Pancreas (tissue), 10 donors: ENCODE measurements at places on chromosomes 3 and 15. TPM values are rescaled to one million over a fixed set of nuclear protein-coding genes. Genes with fewer than 3 reads are reported as not detected.

DNA sequence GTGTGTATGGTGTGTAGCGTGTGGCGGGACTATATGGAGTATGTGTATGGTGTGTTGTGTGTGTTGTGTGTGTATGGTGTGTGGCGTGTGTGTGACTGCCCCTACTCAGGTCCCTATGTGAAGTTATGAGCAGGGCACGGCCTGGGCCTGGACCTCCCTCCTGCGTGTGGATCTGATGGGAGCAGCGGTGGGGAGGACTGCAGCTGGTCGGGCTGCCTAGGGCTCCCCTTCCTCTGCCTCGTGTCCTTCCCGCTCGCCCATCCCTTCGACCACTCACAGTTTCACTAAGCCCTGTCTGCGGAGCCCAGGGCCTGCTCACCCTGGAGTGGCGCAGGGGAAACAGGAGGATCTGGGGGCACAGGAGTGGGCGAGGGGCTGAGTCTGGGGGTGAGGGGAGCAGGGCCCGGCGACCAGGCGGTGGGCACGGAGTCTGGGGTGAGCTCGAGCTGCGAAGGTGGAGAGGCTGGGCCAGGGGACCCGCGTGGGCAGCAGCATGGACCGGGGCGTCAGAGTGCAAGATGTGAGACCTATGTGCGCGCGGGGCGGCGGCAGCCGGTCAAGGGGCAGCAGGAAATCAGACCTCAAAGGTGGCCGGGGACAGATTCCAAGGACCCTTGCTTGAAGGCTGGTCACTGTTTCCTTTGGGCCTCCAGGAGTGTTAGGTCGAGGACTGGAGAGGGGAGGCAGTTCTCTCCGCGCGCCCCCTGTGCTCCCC is 26.6 kb downstream of the GABRA5 start:
- peaks cover 16% of the 10 kb centered on the region for H3K27me3 ChIP-seq
- H3K36me3 ChIP-seq: no peaks in the 10 kb centered on the region
- no peak overlapping the region for H3K4me3 ChIP-seq
- H3K27ac ChIP-seq: no peak overlapping the region
- peaks cover 4% of the 10 kb centered on the region for H3K4me1 ChIP-seq

The RBP2 gene
- total RNA-seq: not detected

DNA sequence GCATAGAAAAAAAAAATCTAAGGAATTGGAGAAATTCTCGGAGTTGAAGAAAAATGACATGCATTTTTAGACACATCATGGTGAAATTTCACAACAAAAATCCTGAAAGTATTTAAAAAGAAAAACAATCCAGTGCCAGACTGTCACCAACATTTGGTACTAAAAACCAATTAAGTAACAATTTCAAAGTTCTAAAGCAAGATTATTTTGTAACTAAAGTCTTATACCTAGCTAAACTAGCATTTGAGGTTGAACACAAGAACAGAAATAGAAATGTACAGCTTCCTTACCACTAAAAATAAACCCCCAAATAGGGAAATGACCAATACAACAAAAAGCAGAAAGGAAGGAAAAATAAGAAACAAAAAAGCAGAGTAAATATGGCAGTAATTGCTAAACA is 11.9 kb downstream of the TOMM70 start:
- no peak overlapping the region for H3K27ac ChIP-seq
- DNase-seq: no peak
- no peak overlapping the region for H3K4me3 ChIP-seq
- H3K27me3 ChIP-seq: no peaks in the 10 kb centered on the region

- H3K27me3 ChIP-seq: no peaks in the 10 kb centered on the region
- DNase-seq: no peak
- H3K27ac ChIP-seq: no peak overlapping the region
- H3K36me3 ChIP-seq: no peaks in the 10 kb centered on the region
- no peaks in the 10 kb centered on the region for H3K4me1 ChIP-seq
These were observed 10.7 kb downstream of the RBP2 start for GRCh38 chr3:139465636-139466035.

- H3K27ac ChIP-seq: no peak overlapping the region
- H3K36me3 ChIP-seq: no peaks in the 10 kb centered on the region
- H3K4me1 ChIP-seq: no peaks in the 10 kb centered on the region
- DNase-seq: no peak
- no peaks in the 10 kb centered on the region for H3K27me3 ChIP-seq
- H3K4me3 ChIP-seq: no peak overlapping the region
These were observed 91.1 kb upstream of the FGF7 start for GRCh38 chr15:49331951-49332350.

DNA sequence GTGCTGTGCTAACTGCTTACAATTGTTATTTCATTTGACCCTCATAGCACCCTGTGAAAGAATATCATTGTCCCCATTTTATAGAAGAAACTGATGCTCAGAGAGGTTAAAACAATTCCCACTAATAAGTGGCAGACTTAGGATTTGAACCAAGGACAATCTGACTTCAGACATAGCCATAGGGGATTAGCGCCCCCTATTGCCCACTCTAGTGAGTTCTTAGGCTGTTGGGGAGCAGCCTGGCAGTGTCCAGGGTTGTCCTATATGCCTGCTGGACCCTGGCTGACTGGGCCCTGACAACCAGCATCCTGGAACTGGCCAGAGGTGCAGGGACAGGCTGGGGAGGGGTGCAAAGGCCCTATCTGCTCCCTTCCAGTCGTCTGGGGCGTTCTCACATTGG is 15.4 kb downstream of the DPH3 start:
- peaks cover 14% of the 10 kb centered on the region for H3K4me1 ChIP-seq
- no peak for DNase-seq
- H3K36me3 ChIP-seq: no peaks in the 10 kb centered on the region
- H3K27me3 ChIP-seq: no peaks in the 10 kb centered on the region
- no peak overlapping the region for H3K27ac ChIP-seq
- H3K4me3 ChIP-seq: no peak overlapping the region

- no peak overlapping the region for H3K27ac ChIP-seq
- no peaks in the 10 kb centered on the region for H3K27me3 ChIP-seq
- H3K4me1 ChIP-seq: peaks cover 3% of the 10 kb centered on the region
- H3K36me3 ChIP-seq: no peaks in the 10 kb centered on the region
- no peak overlapping the region for H3K4me3 ChIP-seq
These were observed 6.7 kb upstream of the USP13 start for GRCh38 chr3:179646177-179646576.

- H3K36me3 ChIP-seq: no peaks in the 10 kb centered on the region
- H3K27me3 ChIP-seq: no peaks in the 10 kb centered on the region
- no peak overlapping the region for H3K27ac ChIP-seq
- H3K4me1 ChIP-seq: no peaks in the 10 kb centered on the region
- DNase-seq: no peak
- no peak overlapping the region for H3K4me3 ChIP-seq
These were observed 85.9 kb downstream of the AGBL1 start for GRCh38 chr15:86165265-86166211.

The CGNL1 gene
- 23.9 TPM for total RNA-seq

GRCh38 chr3:99542767-99543518 is 95.5 kb upstream of the COL8A1 start:
- H3K36me3 ChIP-seq: no peaks in the 10 kb centered on the region
- DNase-seq: no peak
- H3K4me1 ChIP-seq: no peaks in the 10 kb centered on the region
- no peaks in the 10 kb centered on the region for H3K27me3 ChIP-seq
- no peak overlapping the region for H3K27ac ChIP-seq

DNA sequence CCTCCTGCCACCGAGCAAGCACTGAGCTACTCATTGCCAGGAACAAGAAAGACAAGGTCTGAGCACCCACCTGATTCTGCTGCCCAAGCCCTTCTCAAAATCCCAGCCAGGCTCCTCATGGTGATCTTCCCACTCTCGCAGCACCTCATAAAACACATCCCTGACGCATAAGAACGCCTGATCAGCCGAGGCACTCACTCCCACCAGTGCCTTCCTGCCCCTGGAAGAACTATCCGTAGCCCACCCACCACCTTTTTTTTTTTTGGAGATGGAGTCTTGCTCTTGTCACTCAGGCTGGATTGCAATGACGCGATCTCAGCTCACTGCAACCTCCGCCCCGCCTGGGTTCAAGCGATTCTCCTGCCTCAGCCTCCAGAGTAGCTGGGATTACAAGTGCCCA is 3.9 kb downstream of the CDAN1 start:
- H3K36me3 ChIP-seq: peaks cover 5% of the 10 kb centered on the region
- no peak overlapping the region for H3K27ac ChIP-seq
- DNase-seq: no peak
- H3K4me3 ChIP-seq: no peak overlapping the region
- H3K4me1 ChIP-seq: peaks cover 9% of the 10 kb centered on the region
- H3K27me3 ChIP-seq: no peaks in the 10 kb centered on the region

The RTP4 gene
- 0.95 TPM for total RNA-seq

The GABRR3 gene
- total RNA-seq: not detected

- no peak for DNase-seq
- no peaks in the 10 kb centered on the region for H3K4me1 ChIP-seq
These were observed 473.3 kb upstream of the NR2F2 start for GRCh38 chr15:95857124-95857757.

GRCh38 chr15:32774022-32774421 is 56.2 kb downstream of the GREM1 start:
- no peaks in the 10 kb centered on the region for H3K27me3 ChIP-seq
- no peaks in the 10 kb centered on the region for H3K4me1 ChIP-seq
- DNase-seq: no peak
- no peak overlapping the region for H3K4me3 ChIP-seq

DNA sequence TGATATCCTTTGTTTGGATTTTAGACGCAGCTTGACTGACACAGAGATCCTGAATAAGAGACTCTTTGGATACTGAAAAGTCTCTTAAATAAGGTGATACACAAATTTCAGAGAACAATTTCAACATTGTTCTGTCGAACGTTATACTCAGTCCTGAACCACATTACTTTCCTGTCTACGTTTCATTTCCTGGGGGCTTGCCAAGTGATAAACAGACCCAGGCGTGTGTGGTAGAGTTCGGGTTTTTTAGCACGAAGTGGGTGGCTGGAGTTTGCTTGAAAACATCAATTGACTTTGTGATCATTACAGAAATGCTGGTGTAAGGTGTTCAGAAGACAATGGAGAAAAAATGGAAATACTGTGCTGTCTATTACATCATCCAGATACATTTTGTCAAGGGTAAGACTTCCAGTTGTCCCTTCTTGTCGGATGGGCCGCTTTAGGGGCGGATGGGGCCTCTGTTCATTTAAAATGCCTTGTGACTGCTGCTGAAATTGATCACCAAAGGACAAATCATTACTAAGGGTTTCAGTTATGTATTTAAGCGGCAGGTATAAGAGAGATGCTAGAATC is at the start of gene CD96:
CD96 (plus strand) TSS at position 287 of the 573 bp plus-strand sequence; CDS start at position 339, 52 bp downstream.
- DNase-seq: no peak
- H3K4me1 ChIP-seq: no peaks in the 10 kb centered on the region
- H3K4me3 ChIP-seq: no peak within 1 kb of the TSS
- H3K36me3 ChIP-seq: no peaks in the 10 kb centered on the region

DNA sequence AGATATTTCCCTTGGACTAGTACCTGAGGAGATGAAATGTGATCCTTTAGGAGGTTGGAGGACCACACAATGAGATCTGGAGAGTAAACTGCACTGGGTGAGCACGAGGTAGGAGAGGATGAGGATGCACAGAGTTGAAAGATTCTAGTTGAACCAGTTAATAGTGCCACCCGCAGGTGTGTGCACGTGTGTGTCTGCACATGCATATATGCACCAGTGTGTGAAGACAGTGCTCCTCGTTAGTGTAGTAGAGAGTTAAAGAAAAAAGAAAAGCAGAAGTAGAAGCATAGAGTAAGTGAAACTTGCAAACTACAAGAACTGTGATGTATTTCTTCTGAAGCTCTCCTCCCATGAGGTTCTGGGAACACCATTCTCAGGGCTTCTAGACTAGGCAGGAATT is 8.4 kb downstream of the MED12L start:
- no peak for DNase-seq
- no peak overlapping the region for H3K4me3 ChIP-seq
- no peak overlapping the region for H3K27ac ChIP-seq
- no peaks in the 10 kb centered on the region for H3K27me3 ChIP-seq
- no peaks in the 10 kb centered on the region for H3K36me3 ChIP-seq

DNA sequence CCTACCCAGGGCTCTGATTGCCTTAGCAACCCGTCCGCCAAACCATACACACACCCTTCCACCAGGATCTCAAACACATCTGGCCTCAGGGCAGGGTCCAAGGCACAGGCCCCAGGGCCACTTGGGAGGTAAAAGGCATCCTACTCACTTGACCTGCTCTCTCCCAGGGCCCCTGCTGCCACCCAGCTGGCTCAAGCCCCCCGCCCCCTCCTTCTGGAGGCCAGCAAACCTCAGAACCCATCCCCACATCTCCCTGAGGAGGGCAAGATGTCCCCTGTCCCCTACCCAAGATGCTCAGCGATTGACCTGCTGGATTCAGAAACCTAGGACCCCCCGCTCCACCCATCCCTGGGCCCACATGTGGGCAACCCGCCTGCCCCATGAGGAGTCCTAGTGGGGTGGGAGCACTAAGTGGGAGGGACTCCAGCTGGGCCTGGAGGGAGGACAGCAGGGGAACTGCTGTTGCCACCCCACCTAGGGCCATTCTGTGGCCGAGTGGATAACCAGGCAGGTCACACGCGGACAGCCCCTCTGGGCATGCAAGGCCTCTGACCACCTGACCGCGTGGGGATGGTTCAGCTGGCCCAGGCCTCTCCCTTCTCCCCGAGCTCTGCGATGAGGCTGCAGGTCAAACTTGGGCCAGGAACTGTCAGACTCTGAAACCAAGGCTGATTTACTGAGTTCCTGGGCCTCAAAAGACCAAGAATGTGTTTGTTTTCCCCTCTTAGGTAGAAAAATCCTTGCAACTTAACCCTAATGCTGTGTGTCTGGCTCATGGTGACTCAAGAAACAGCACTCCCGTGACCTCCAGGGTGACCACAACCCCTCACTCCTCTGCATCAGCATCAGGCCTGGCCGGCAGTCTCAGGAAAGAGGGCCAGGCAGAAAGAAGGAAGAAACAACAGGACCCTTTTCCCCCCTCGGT is 4.2 kb downstream of the MFGE8 start:
- H3K4me3 ChIP-seq: no peak overlapping the region
- H3K4me1 ChIP-seq: no peaks in the 10 kb centered on the region
- no peaks in the 10 kb centered on the region for H3K27me3 ChIP-seq
- DNase-seq: no peak

DNA sequence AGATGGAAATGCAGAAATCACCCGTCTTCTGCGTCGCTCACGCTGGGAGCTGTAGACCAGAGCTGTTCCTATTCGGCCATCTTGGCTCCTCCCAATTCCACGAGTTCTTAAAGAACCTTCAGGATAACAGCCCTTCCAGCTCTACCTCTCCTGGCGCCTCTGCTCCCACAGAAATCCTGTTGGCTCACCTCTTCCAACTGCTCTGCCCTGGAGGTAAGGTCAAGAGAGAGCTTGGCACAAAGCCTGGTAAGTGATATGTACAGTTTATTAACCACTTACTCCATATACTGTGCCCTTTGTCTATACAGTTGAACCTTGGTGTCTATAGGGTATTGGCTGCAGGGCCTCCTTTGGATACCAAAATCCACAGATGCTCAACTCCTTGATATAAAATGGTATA is 17.8 kb upstream of the FGF12 start:
- no peak overlapping the region for H3K27ac ChIP-seq
- no peaks in the 10 kb centered on the region for H3K36me3 ChIP-seq
- no peak overlapping the region for H3K4me3 ChIP-seq
- H3K27me3 ChIP-seq: no peaks in the 10 kb centered on the region
- H3K4me1 ChIP-seq: no peaks in the 10 kb centered on the region
